ENCODE measurements at places on chromosomes 2 and 18. TPM values are rescaled to one million over a fixed set of nuclear protein-coding genes. Genes with fewer than 3 reads are reported as not detected.

Gene CYTIP
- 22.8 TPM for total RNA-seq

Gene EPHA4
- 17.7 TPM for total RNA-seq

Gene SCYGR4
- not detected for total RNA-seq

DNA sequence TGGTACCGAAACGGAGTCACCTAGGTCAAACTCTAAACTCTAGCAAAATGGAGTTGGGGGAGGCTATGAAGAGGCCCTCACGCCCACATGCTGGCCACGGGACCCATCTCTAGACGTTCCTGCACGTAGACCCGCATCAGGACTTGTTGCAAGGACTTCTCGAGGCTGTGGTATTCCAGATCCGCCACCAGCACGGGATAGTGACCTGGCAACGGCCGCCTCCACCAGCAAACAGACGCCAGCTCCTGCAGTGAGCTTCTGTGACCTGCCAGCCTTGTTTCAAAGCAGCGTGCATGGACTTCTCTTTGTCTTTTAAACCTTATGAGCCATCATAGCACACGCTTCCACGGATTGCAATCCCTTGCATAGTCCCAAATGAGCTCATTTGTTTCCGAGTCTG is 40.3 kb upstream of the RALBP1 start:
- DNase-seq = no peak

DNA sequence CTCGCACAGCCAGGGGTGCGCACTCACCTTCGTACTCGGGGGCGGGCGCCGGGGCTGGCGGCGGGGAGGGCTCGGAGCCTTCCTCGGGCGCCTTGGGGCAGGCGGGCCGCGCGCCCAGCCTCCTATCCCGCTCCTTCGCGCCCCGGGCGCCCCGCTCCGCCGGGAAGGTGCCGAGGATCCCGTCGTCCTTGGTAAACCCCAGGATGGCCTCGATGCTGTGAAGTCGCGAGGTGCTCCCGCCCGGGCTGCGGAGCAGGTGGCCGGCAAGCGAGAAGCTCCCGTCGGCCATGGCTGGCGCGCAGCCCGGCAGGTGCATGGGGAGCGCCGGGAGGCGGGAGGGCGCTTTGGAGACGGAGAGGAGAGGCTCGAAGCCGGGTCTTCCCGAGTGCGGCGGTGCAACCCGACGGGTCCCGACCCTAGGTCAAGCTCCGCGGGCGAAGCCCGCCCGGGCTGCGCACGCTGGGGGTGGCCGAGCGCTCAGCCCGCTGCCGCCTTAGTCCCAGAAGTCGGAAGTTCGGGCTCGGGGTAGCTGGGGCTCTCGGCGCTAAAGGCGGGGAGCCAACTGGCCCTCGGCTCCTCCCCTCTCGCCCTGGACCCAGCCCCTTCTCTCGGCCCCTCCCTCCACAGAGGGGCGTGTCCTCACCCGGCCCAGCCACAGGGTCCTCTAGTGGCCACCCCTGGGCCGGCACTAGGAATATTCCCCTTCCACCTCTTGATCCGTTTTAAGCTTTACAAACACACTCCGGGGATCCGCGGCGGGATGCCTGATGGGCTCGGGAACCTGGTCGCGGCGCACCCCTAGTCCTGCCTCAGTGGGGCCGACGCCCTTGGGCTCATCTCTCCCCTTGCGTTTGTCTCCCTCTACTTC is at the start of gene RAX:
RAX (minus strand) TSS at position 564 of the 868 bp plus-strand sequence; CDS start at position 316, 248 bp downstream.
- no peak for DNase-seq
